ENCODE measurements at places on chromosomes 2 and 18.

- no peak for DNase-seq
Measured at GRCh38 chr2:17190527-17190926, 327.7 kb downstream of the RAD51AP2 start.

DNA sequence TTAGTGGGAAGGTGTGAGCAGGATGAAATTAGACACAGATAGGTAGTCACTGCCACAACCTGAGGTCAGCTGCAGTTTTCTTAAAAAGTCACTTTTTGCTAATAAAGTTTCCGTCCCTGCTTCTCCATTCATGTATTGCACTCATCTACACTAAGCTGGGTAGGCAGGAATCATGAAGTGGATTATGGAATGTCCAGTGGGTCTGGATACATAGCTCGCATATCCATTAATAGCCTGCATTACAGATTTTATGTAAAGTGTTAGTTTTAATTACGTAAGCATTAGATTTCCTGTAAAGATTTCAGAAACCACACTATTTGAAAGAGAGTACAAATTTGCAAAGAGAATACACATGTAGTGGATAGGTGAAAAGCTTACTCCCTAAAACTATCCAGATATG is 30.4 kb downstream of the PTPRM start:
- no peak for DNase-seq

- no peak for DNase-seq
Measured at GRCh38 chr2:134154246-134154645, 99.6 kb upstream of the MGAT5 start.

- DNase-seq = no peak
Measured at GRCh38 chr2:213166109-213166508, 14.7 kb upstream of the IKZF2 start.

DNA sequence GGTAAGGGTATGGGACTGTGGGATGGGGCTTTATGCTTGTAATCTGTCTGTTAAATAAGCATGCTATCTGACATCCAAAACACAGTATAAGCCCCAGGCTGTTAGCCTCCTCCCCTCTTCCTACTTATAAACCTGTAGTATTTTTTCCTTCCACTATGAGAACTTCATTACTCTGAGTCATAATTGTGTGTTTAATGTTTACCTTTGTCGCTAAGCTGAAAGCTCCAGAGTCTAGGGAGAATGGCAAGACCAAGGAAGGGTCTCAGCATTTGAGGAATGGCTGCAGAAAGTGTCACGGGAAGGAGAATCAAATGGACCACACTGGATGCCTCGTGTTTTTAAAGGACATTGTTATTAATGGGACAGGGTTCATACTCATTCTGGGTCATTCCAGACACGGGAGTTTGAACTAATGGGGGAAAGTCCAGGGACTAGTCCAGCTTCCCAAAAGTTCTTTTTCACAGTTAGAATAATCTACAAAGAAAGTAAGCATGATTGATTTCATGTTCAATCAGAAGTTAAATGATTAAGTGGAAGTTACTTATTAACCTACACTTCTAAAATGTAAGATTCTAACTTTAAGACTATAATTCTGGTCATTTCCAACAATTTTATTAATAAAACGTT is 292.2 kb downstream of the AFF3 start:
- DNase-seq = no peak

GRCh38 chr2:61356261-61356957 is 114.5 kb downstream of the USP34 start:
- DNase-seq = no peak

DNA sequence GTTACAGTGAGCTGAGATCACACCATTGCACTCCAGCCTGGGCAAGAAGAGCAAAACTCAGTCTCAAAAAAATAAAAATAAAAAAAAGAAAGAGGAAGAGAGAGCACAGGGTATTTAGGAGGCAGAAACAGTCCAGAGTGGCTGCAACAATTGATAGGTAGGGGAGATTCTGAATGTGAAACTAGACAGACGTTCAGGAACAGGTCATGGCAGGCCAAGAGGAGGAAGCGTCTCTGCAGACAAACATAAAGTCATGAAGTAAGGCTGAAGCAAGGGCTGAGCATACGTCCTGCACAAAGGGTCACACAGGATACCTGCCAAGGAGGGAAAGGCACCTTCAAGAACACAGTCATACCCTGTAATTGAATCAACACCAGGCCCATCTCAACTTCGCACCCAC is 64.1 kb upstream of the ZNF532 start:
- DNase-seq = no peak

- DNase-seq = no peak
Measured at GRCh38 chr2:120607506-120607905, 128.2 kb upstream of the GLI2 start.

- no peak for DNase-seq
Measured at GRCh38 chr2:198055716-198056115, 251.3 kb downstream of the PLCL1 start.

GRCh38 chr2:120596990-120597594 is 138.6 kb upstream of the GLI2 start:
- no peak for DNase-seq

GRCh38 chr2:38427054-38427453 is 50.0 kb upstream of the ATL2 start:
- no peak for DNase-seq

DNA sequence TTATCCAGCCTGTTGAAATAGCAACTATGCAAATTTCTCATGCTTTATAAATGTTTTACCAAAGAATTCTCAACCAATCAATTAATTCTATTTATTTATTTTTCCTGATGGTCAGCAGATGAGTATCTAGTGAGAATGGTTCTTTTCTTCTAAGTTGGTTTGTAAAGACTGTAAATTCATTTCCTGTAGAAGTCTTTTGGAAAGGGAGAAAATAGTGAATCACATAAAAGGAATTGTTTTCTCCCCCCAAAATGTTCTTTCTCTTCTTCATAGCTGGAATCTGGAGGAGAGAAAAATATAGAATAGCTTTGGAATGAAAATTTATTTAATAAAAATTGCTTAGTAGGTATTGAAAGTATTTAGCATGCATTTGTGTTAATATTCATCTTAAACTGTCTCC is 836.1 kb upstream of the ZEB2 start:
- DNase-seq = no peak
